ENCODE measurements at places on chromosomes 11 and 22.
A peak's percentile ranks its signal among the peaks of the same experiment; 100 is the strongest.

DNA sequence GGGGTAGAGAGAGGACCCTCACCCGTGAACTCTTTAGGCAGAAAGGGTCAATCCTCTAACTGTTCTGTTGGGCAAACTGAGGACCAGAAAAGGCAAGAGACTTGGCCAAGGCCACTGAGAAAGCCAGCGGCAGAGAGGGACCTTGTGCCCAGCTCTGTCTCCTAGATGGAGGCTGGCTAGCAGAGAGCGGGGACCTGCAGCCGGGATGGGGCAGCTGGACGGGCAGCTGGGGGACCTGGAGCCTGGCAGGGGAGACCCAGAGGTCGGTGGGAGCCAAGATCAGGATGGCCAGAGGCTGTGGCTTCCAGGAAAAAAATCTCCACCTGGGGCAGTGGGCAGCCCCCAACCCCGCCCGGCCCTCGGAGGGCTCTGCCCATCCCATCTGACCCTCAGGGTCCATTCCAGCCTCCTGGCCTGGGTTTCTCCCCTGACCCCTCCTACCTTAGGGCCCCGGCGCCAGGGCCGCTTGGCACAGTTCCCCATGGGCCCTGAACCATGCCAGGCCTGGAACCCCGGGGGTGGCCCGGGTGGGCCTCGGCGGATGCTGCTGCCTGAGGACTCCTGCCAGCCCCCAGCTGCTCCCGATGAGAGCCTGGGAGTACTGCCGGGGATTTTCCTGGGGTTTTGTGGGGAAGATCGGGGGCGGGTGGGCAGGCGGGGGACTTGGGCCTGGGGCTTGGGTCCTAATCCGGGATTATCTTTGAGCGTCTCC lies at the start of gene CABP2:
TSS of gene CABP2 (minus strand) at position 603 of the 712 bp plus-strand sequence. CDS start at position 483, 120 bp downstream.
- no peak for DNase-seq

DNA sequence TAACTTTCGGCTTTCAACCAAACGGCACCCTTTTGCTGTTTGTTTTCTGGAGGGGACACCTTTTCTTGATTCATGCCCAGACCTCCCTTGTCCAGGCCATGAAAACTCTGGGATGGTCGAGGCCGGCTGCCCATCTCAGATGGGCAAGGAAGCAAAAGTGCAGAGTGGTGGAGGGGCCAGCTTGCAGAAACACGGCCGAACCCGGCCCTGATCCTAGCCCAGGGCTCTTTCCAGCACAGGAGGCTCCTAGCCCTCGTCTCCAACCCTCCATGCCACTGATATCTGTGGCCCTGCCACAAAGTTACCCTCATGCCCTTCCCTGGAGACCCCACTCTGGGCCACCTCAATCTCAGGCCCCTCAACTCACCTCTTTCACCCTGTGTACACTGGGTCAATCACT lies 18.9 kb upstream of the SLC22A12 start:
- DNase-seq, result no peak

DNA sequence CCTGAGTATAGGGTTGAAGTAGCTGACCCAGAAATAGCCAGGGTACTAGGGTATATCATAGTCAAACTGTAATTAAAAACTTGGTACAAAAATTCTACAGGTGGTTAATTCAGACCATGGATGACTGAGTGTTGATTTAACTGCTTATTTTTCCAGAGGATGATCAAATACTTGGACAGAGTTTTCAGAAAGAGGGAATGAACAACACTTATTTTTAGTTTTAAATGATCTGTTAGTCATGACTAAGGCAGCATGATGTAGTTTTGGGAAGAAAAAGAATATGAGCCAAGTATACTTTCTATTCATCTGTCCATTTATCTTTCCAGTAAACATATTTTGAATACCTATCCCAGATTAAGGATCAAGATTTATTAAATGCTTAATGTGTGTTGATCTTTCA lies 19.8 kb upstream of the CCDC89 start:
- DNase-seq, result no peak

DNA sequence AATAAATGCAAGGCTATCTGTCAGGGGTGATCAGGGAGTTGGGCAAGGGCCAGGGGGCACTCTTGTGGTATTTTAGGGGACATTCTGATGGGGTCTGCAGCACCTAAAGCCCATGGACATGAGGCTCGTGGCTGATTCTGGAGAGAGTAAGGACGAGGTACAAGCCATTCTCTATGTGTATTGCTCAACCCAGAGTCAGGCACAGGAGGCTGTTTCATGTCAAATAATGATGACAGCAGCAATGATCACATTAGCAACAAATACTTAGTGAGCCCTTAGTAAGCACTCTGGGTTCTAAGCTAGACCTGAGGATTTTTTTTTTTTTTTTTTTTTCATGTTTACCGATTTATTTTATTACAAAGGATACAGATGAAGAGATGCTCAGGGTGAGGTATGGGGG lies 83.5 kb upstream of the THY1 start:
- no peak for DNase-seq

GRCh38 chr22:23743303-23743705 lies 7.6 kb downstream of the ZNF70 start:
- no peak for DNase-seq

GRCh38 chr11:17414317-17414737 lies 25.9 kb upstream of the KCNJ11 start:
- peak; percentile 75 for DNase-seq

- DNase-seq, result peak; percentile 30
Observed at GRCh38 chr22:37260155-37260795, 16.2 kb upstream of the RAC2 start.

- DNase-seq, result no peak
Observed at GRCh38 chr22:36461665-36462649, 19.5 kb downstream of the TXN2 start.

GRCh38 chr22:41668971-41669911 lies 19.4 kb downstream of the SNU13 start:
- no peak for DNase-seq

DNA sequence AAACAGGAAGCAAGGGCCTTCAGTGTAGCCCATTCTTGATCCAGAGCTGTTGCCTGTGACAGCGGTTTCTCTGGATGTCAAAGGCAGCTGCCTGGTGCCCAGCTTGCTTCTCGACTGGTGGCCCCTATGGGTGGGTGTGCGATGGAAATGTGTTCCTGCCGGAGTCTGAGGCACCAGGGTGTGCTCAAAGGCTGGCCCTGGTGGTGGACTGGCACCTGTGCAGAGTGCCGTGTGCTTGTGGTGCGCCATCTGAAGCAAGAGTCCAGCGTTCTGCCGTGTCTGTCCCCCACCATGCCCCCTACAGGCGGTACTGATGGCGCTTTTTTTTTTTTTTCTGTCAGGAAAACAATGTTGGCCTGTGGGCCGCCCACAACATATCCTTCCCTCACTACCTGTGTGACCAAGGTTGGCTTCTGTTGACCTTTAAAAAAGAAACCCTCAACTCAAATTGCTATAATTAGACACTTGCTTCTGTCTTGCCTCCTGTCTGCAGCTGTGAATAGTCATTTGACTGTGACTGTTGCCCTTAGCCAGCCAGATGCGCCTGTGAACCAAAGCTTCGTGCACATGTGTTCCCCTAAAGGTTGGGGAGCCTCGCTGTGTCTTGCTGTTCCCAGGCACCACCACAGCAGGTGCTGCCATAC lies 4.7 kb upstream of the RANBP1 start:
- DNase-seq, result no peak

GRCh38 chr22:19115628-19116027 lies 6.6 kb downstream of the DGCR2 start:
- no peak for DNase-seq

GRCh38 chr11:130431801-130432200 lies 3.4 kb upstream of the ADAMTS8 start:
- no peak for DNase-seq

DNA sequence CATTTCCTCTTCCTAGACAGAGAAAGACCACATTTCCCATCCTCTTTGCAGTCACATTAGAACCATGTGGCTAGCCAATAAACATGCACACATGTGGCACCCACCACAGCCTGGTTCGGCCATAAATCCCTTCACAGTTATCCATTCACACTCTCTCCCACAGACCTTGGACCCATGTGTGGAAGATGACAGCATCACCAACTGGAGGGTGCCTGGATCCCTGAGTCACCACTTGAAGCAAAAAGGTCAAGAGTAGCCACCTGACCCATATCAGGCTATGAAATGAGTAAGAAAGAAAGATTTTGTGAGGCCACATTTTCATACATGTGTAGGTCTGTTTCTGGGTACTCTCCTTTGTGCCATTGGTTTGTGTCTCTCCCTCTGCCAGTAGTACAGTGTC lies 9.0 kb upstream of the TMEM121B start:
- DNase-seq, result no peak

DNA sequence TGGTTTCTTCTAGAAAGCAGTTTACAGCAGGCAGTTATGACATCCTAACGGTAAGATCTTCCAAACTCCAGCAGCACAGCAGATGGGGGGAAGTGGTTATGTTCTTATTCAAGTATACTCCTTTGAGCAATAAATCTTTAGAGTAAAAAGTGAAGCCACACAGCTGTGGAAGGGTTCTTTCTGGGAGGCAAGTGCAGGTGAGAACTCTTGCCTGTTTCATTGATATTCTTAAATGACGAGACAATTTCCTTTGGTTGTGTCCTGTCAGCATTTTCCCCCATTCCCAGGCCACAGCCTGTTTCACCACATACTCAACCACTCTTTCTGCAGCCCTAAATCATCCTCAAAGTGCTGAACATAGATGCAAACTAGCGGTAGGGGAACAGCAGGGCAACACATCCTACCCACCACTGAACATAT lies 207.3 kb upstream of the MTNR1B start:
- DNase-seq, result no peak

GRCh38 chr22:41966225-41966606 lies 3.0 kb upstream of the SEPTIN3 start:
- DNase-seq, result no peak

DNA sequence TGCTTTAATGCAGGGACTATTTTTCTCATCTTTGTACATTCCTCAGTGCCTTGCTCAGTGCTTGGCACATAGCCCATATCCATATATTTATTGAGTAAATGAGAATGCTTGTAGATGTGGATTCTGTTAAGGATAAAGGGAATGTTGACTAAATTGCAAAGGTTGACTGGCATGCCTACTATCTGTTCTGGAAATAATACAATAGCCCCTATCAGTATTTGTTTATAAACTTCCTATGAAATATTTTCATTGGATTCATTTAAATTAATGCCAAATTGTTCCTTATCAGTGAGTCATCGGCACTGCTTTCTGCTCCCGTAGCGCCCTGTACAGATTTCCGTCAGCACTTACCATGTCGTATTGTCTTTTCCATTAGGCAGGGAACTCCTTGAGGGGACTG lies 8.0 kb downstream of the RNF121 start:
- no peak for DNase-seq

DNA sequence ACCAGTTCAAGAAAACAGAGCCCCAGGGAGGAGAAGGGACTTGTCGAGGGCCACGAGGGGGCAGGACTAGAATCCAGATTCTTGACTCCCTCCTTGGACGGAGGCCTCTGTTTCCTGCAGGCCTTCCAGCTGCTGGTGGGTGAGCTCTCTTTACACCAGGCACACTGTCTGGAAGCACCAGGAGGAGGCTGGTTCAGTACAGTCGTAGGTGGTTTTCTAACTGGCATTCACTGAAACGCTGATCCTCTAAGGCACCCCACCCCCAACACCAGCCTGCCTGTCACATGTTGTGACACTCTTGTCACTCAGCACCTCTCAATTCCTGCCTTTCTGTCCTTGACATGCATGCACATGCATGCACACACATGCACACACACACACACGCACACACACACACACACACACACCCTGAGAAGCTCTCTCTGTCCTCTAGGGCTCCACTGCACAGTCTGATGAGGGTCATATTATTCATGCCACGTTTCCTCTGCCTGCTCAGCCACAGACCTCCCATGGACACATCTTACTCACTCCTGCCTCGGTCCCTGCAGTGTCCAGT lies 751 bp downstream of the MS4A10 start:
- no peak for DNase-seq

DNA sequence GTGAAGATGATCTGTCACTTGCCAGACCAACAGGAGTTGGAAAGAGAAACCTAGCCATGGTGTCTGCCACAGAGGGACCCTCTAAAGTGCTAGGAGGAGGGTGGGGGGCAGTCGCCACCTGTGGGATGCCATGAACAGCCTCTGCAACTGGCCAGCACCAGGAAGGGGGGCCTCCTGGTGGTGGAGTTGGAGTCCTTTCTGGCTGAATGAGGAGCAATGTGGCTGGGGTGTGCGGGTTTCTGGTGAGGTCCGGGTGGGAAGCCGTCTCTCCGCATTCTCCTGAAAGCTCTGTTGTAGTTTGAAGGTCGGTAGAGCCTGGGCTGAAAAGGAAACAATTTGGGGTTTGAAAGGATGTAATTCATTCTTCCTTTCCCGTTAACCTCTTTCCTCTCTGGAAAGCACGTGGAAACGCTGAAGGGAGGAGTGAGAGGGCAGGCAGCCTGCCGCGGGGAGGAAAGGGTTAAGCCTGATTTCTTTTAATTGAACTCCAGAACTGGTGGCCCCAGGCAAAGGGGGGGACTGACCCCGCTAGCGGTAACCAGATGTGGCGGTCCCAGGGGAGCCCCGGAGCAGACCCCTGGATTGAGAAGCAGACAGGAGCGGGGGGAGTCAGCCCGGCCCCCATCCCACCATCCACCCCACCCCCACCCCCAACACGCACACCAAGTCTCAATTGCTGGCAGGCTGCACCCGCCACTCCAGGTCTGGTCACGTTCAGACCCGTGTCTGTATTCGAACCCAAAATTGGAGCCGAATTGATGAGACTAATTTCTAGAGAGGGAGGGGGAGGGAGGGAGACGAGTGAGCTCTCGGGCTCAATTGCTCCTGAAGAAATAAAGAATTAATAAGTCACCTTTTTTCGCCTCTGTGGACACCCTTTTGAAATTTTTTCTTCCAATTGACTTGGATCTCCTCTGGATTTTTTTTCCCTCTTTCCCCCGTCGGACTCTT lies 1.8 kb upstream of the FLI1 start:
- no peak for DNase-seq

GRCh38 chr11:102830001-102830727 lies 13.2 kb downstream of the MMP3 start:
- no peak for DNase-seq

Data from NCI-H345 (cell line).